T-helper 17 cell (primary cell): ENCODE measurements at places on chromosomes 4 and X.

GRCh38 chr4:76652389-76652788 lies 217.4 kb downstream of the SHROOM3 start:
- no peaks in the 10 kb centered on the region for H3K36me3 ChIP-seq
- H3K4me3 ChIP-seq: no peak overlapping the region
- no peak overlapping the region for H3K27ac ChIP-seq
- peaks cover 11% of the 10 kb centered on the region for H3K27me3 ChIP-seq
- no peak for DNase-seq

GRCh38 chrX:126165401-126165720 lies 728 bp downstream of the DCAF12L2 start:
- no peak overlapping the region for H3K4me3 ChIP-seq
- H3K36me3 ChIP-seq: no peaks in the 10 kb centered on the region
- no peaks in the 10 kb centered on the region for H3K4me1 ChIP-seq

GRCh38 chrX:70054391-70054790 lies 4.7 kb upstream of the AWAT2 start:
- H3K27ac ChIP-seq: no peak overlapping the region
- DNase-seq: no peak
- H3K4me1 ChIP-seq: no peaks in the 10 kb centered on the region
- peaks cover 3% of the 10 kb centered on the region for H3K36me3 ChIP-seq
- H3K27me3 ChIP-seq: no peaks in the 10 kb centered on the region

DNA sequence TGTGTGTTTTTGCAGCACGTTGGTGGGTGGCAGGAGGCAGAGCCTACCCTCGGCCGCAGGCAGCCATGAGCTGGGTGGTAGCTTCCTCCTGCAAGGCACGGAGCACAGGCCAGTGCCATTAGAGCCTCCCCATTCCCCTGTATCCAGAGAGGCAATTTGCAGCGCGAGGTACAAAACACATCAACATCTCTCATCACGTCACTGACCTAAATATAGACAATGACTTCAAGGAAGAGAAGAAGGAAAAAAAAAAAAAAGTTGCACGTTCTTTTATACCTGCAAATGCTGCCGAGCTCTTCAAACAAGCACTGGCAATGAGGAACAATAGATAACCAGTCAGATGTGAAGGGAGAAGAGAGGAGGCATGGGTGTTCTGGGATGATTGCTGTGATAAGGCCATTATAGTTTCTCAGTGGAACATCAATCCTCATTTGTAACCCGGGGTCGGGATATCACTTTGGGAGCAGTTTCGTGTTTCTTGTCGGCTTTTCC lies 159.9 kb downstream of the MGST2 start:
- no peaks in the 10 kb centered on the region for H3K36me3 ChIP-seq
- DNase-seq: no peak
- no peak overlapping the region for H3K27ac ChIP-seq
- no peak overlapping the region for H3K4me3 ChIP-seq
- no peaks in the 10 kb centered on the region for H3K4me1 ChIP-seq

GRCh38 chrX:63855896-63856295 lies 70.9 kb upstream of the ARHGEF9 start:
- no peak for DNase-seq
- H3K27me3 ChIP-seq: no peaks in the 10 kb centered on the region
- H3K36me3 ChIP-seq: peaks cover 2% of the 10 kb centered on the region
- H3K27ac ChIP-seq: no peak overlapping the region

DNA sequence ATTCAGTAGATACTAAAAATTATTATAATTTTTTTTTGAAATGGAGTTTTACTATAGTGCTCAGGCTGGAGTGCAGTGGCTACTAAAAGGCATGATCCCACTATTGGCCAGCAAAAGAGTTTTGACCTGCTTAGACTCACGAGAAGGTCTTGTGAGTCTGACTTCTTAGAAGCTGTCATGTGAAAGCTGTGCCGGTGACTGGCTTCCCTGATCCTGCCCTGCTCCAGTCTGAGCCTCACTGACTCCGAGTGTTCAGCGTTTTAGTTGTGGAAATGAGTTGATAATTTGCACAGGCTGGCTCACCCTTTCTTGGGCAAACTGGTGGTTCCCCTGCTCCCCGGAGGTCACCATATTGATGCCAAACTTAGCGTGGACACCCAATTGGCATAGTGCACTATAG lies 16.4 kb upstream of the CXCL8 start:
- H3K4me3 ChIP-seq: no peak overlapping the region
- no peak overlapping the region for H3K27ac ChIP-seq
- no peaks in the 10 kb centered on the region for H3K4me1 ChIP-seq
- H3K27me3 ChIP-seq: peaks cover 6% of the 10 kb centered on the region
- H3K36me3 ChIP-seq: no peaks in the 10 kb centered on the region
- DNase-seq: no peak

DNA sequence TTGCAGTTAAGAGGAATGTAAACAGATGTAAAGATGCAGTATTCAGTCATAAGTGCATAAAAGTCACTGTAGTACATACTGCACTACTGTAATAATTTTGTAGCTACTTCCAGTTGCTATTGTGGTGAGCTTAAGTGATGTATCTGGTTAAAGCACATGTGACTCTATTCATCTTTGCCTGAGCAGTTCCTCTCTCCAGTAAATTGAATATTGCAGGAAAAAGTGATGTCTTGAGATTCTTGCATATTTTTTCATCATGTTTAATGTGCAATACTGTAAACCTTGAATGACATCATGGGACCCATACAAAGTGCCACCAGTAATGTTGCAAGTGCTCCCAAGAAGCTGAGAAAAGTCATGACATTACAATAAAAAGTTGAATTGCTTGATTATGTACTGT lies 9.6 kb downstream of the UBA6 start:
- peaks cover 14% of the 10 kb centered on the region for H3K36me3 ChIP-seq
- DNase-seq: no peak
- no peak overlapping the region for H3K27ac ChIP-seq

DNA sequence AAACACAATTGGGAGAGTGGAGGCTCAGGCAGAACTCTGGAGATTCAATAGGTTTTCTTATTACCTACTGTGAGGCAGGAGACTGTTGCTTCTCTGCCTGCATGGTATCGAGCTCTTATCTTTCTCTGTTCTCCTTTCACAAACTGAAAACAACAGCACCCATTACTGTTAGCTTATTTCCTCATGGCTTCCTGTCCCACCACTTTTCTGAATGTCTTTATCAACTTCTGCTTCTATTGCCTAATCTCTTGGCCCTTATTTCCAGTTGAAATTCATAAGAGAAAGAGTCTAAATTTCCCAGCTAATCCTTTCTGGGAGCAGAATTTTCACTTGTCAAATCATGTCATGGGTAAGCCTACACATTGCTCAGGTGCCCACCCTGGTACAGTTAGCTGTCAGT lies 46.8 kb upstream of the NDST3 start:
- H3K27ac ChIP-seq: no peak overlapping the region
- H3K4me3 ChIP-seq: no peak overlapping the region
- H3K4me1 ChIP-seq: no peaks in the 10 kb centered on the region
- no peak for DNase-seq
- no peaks in the 10 kb centered on the region for H3K27me3 ChIP-seq

GRCh38 chr4:173415885-173416653 lies 17.2 kb upstream of the SCRG1 start:
- no peak overlapping the region for H3K4me3 ChIP-seq
- no peak overlapping the region for H3K27ac ChIP-seq
- no peak for DNase-seq
- H3K4me1 ChIP-seq: peaks cover 9% of the 10 kb centered on the region

DNA sequence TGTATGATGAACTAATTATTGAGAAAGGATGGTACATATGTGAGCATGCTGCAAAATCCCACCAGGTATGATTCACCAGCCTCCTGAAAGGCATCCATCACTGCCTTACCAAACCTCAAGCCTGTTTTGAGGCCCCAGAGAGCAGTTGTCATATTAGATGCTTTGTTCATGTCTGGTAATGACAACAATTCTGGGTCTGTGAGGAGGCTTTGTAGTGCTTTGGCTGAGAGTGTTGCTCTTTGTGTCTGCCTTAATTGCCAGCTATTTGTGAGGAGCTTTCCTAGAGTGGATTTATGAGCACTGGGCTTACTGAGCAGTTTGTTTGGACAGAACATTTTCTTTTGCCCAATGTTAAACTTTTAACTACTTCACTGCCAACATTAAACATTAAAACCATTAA lies 69.2 kb downstream of the HEPH start:
- H3K27ac ChIP-seq: no peak overlapping the region
- no peak overlapping the region for H3K4me3 ChIP-seq
- peaks cover 2% of the 10 kb centered on the region for H3K36me3 ChIP-seq
- H3K27me3 ChIP-seq: no peaks in the 10 kb centered on the region
- no peak for DNase-seq
- H3K4me1 ChIP-seq: no peaks in the 10 kb centered on the region

- no peak overlapping the region for H3K4me3 ChIP-seq
- no peaks in the 10 kb centered on the region for H3K36me3 ChIP-seq
- H3K27ac ChIP-seq: no peak overlapping the region
- no peaks in the 10 kb centered on the region for H3K4me1 ChIP-seq
These were observed 1015.7 kb downstream of the DMD start for GRCh38 chrX:32195611-32196010.

GRCh38 chr4:47926667-47927258 lies 12.4 kb upstream of the NFXL1 start:
- H3K27ac ChIP-seq: no peak overlapping the region
- no peak for DNase-seq
- H3K27me3 ChIP-seq: peaks cover 56% of the 10 kb centered on the region
- H3K36me3 ChIP-seq: peaks cover 9% of the 10 kb centered on the region

GRCh38 chr4:189022440-189023035 lies 883.3 kb downstream of the TRIML1 start:
- no peak for DNase-seq
- no peak overlapping the region for H3K4me3 ChIP-seq
- H3K36me3 ChIP-seq: no peaks in the 10 kb centered on the region
- H3K27ac ChIP-seq: no peak overlapping the region

GRCh38 chr4:184968366-184968765 lies 49.9 kb upstream of the HELT start:
- peak overlapping the region; percentile 79 for H3K4me3 ChIP-seq
- peak overlapping the region; percentile 95 for H3K27ac ChIP-seq
- H3K36me3 ChIP-seq: peaks cover 2% of the 10 kb centered on the region
- no peak for DNase-seq
- H3K4me1 ChIP-seq: peaks cover 6% of the 10 kb centered on the region
- peaks cover 6% of the 10 kb centered on the region for H3K27me3 ChIP-seq

GRCh38 chrX:49915361-49916222 lies 6.8 kb upstream of the CLCN5 start:
- H3K4me1 ChIP-seq: peaks cover under 1% of the 10 kb centered on the region
- no peaks in the 10 kb centered on the region for H3K27me3 ChIP-seq
- no peak overlapping the region for H3K27ac ChIP-seq
- no peaks in the 10 kb centered on the region for H3K36me3 ChIP-seq
- peak; percentile 25 for DNase-seq
- H3K4me3 ChIP-seq: no peak overlapping the region

- no peak overlapping the region for H3K4me3 ChIP-seq
- H3K27ac ChIP-seq: no peak overlapping the region
- DNase-seq: no peak
- H3K36me3 ChIP-seq: peaks cover 3% of the 10 kb centered on the region
These were observed 20.9 kb upstream of the SOD3 start for GRCh38 chr4:24774452-24774851.

DNA sequence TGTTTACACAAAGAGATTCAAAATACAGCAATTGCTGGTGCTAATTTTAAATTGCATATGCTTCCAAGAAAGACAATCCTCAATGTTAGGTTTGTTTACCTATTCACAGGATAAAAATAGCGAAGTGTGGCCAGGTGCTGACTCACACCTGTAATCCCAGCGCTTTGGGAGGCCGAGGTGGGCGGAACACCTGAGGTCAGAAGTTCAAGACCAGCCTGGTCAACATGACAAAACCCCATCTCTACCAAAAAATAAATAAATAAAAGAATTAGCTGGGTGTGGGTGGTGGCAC lies 77.7 kb downstream of the OPHN1 start:
- no peak overlapping the region for H3K27ac ChIP-seq
- H3K27me3 ChIP-seq: no peaks in the 10 kb centered on the region
- no peaks in the 10 kb centered on the region for H3K36me3 ChIP-seq
- no peak overlapping the region for H3K4me3 ChIP-seq
